ENCODE measurements at places on chromosomes 2 and 18.

DNA sequence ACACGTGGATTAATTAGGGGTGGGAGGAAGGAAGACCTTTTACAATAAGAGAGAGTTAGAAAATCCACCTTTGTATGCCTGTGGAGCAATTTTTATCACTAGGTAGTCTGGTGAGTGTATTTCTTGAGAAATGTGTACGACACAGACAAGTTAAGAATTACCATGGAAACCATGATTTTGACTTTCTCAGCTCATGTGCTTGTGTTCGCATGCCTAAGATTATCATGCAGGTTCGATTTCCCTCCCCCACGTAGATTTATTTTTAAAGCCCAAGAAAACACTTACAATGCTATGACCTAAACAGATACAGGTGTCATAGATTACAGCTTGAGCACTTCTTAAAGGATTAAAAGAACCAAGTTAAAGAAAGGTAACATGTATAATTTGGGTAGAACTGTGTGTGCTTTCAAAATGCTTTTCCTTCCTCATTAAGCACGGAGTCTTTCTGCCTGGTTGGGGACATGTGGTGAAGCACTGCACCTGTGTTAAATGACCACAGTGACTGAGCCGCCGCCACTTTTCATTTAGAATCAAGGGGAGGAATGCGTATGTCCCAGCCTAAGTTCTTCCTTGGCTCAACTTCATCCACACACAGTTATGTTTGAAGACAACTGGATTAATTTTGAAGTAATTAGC is 16.6 kb downstream of the SERTAD2 start:
- DNase-seq = no peak

DNA sequence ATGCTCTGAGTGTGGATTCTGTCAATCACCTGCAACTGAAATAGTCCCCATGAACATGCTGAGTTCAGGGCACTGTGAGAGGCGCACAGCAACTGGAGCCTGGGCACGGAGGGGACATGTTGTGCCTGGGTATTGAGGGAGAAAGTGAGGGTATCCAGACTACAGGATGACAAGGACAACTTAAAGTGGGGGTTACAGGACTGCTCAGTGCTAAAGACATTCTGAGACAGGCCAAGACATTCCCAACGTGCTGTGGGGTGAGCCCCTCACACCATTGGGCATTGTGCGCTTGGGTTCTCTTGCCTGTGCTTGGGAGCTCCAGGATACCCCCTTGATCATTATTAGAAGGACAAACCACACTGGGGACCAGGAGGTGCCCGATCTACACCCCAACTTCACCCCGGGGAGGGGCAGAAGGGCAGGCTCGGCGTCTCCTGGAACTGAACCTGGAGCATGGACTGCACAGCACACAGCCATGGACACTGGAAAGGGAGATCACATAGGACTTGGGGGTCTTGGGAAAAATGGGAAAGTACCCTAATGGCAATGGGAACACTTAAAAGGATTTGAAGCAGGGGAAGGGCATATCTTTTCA is 72.5 kb upstream of the HDAC4 start:
- no peak for DNase-seq

GRCh38 chr2:36675579-36676282 is 20.8 kb upstream of the VIT start:
- no peak for DNase-seq

DNA sequence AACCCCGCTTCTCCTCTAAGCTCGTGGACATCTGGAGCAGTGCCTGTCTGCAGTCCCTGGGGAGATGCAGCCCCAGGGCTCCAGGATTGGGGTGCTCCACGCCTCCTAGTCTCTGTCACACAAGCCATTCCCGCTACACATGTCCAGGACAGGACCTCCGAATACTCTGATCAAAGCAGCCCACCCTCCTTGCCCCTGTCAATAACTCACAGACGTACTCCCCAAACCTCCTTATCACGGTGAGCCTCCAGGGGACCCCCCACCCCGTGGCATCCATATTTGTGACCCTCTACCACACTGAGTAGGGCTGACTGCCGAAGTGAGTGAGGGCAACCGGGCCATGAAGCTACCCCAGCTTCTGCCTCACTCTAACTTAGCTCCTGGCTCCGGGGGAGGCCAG is 727.7 kb downstream of the GALR1 start:
- no peak for DNase-seq

DNA sequence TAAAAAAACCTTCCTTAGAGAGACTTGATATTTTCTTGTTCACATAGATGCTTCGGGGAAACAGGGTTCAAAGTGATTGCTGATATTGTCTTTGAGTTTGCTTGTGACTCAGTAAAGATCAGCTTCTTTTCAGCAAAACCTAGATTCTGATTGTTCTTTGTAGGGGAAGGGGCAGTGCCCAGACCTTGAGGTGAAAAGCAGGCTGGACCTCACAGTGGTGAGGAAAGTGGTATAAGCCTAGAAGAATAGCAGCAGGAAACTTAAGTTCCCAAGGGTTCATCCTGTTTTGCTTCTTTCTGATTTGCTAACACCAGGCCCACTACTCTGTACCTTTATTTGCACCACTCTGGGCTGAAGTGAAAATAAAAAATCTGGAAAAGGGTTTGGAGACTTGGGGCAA is 20.9 kb downstream of the UBXN4 start:
- no peak for DNase-seq

All from HS-27A (cell line).